ENCODE measurements at places on chromosomes 11 and 22.

- DNase-seq: no peak
Observed at GRCh38 chr11:17653611-17654010, 65.8 kb upstream of the MYOD1 start.

DNA sequence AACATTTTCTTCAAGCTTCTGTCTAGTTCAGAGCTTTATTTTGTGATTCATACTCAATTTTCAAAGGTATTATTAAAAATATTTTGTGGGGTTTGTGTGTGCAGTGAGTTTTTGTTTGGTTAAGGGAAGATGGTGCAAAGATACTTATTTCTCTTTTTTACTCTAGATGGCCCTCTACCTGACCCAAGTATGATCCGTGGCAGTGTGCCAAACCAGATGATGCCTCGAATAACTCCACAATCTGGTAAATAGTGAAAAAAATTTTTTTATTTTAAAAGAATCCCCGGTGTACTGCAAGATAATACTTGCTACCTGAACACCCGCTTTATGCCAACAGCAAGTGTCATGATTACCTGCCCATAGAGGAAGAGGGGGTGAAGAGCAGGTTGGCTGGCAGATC, 54.2 kb downstream of the EP300 start:
- no peak for DNase-seq

GRCh38 chr22:42661985-42662831, 13.0 kb upstream of the CYB5R3 start:
- peak; percentile 86 for DNase-seq

- DNase-seq: peak; percentile 67
Observed at GRCh38 chr22:17767233-17768065, 6.8 kb downstream of the BID start.

DNA sequence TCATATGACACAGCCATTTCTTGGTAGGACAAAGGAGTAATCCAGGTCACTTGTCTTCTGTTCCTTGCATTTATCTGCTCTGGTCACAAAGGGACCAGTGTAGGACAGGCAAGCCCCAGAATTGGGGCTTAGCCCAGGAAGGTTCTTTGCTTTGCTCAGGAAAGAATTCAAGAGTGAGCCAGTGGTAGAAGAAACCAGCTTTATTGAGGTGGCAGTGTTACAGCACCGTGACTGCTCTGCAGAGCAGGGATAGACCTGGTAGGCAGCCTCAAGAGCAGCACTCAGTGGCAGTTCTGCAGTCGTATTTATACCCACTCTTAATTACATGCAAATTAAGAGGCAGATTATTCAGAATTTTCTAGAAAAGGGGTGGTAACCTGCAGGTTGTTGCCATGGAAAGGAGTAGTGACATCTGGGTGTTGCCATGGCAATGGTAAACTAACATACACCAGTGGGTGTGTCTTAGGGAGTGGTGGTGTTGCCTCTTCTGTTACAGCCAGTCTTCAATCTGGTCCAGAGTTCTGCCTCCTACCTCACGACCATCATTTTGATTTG, 84.9 kb upstream of the RAB1B start:
- DNase-seq: no peak

- no peak for DNase-seq
Observed at GRCh38 chr11:62431171-62431901, 12.5 kb downstream of the SCGB1A1 start.

- DNase-seq: no peak
Observed at GRCh38 chr11:88377144-88377543, 39.6 kb upstream of the CTSC start.

DNA sequence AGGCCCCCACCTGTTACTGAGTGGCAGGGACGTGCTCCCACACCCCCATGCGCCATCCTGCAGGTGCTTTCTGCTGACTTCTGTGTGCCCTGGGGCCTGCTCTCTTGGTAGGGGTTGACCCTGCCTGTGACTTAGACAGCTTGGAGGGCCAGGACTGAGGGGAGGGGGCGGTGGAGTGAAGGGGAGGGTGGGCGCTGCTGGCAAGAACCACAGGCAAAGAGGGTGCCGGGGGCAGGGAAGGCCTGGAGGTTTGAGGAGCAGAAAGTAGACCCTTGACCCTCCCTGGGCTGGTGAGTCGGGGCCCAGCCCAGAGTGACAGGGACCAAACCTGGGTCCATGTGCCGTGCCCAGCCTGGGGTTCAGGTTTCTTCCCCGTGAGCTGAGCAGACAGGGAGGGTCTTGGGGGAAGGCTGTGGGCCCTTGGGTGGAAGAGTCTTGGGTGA, 17.8 kb downstream of the KCNQ1 start:
- DNase-seq: no peak

- peak; percentile 89 for DNase-seq
Observed at GRCh38 chr22:39520226-39521105, at the start of gene ATF4. TSS of gene ATF4 (plus strand) at chr22:39520562. CDS start at chr22:39521446, 884 bp downstream.

DNA sequence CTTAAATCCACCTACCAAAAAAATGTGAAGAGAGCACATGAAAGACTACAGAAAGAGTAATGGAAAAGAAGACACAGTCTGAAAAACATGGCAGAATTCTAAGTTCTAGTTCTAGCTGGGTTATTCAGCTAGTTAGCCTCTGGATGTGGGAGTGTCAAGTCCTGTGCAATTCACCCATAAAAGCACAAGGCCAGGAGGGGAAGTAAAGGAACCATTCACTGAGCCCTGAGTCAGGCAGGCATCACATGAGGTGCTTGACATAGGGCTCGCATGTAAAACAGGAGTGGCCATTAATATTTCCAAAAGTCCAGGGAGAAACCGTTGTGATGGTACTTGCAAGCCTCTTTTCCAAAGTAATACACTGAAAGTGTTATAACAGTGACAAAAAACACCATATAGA, 103.7 kb downstream of the GAB2 start:
- DNase-seq: no peak

DNA sequence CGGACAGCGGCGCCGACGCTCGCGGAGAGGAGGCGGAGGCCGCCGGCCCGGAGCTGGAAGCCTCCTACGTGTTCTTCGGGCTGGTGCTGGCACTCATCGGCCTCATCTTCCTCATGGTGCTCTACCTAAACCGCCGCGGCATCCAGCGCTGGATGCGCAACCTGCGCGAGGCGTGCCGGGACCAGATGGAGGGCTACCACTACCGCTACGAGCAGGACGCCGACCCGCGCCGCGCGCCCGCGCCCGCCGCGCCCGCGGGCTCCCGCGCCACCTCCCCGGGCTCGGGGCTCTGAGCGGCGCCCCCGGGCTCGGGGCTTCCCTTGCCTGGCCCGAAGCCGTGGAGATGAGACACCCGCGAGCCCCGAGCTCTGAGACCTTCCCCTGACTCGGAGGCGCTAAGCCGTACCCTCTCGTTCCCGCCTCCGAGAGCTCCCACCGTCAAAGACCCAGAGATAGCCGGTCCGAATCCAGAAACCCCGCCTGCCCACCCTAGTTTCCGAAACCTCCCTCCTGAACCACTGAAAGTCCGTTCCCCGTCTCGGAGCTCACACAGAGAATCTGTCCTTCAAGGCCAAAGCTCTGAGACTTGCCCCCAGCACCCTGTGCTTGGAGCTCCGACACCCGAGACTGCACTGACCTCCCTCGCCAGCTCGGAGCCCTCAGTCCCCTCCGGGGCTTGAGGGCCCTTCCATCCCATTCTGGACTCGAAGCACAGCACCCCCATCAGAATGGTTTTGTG, 1.5 kb downstream of the TPBGL start:
- no peak for DNase-seq

DNA sequence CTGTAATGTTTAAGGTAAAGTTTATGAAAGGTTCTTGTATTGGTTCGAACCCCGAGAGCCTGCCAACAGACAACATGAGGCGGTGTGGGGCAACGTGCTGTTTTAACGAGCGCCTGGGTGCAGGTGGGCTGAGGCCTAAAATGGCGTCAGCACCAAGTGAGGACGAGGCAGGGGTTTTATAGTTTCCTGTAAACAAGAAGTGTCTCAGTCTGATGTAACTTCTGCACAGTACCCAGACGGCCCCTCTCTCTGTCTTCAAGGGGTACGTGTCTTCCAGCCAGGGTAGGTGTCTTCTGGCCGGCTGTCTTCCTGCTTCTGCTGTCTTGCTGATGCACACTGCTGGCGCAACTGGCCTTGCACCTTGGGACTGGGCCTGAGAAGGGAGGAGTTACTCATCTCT, 2.7 kb downstream of the PPFIBP2 start:
- DNase-seq: no peak

DNA sequence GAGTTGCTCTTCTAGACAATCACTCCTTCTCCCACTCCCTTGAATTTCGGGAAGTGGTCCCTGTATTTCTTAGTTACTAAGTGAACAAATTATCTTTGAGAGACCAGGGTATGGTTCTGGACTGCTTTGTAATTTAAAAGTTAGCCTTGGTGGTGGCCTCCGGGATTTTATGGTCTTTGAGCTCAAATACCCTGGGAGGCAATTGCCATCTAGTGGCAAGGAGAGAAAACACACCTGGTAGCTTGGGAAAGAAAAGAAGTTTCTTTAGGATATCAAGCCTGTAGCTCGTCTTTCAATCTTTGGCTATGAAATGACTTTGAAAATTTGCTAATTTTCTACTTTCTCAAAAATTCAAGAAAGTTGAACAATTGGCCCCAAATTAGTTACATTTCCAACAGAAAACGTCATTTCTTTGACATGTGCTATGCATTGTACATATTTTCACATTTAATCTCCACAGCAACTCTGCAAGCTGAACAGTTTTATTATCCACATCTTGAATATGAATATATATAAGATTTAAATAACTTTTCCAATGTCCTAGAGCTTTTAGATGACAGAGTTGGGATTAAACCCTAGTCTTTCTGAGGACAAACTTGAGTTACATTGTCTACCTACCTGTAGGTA, 39.1 kb downstream of the MMP27 start:
- DNase-seq: peak; percentile 33

GRCh38 chr11:17135916-17136683, 58.6 kb upstream of the RPS13 start:
- no peak for DNase-seq

GRCh38 chr11:97691061-97691460, 1301.2 kb downstream of the JRKL start:
- DNase-seq: no peak

DNA sequence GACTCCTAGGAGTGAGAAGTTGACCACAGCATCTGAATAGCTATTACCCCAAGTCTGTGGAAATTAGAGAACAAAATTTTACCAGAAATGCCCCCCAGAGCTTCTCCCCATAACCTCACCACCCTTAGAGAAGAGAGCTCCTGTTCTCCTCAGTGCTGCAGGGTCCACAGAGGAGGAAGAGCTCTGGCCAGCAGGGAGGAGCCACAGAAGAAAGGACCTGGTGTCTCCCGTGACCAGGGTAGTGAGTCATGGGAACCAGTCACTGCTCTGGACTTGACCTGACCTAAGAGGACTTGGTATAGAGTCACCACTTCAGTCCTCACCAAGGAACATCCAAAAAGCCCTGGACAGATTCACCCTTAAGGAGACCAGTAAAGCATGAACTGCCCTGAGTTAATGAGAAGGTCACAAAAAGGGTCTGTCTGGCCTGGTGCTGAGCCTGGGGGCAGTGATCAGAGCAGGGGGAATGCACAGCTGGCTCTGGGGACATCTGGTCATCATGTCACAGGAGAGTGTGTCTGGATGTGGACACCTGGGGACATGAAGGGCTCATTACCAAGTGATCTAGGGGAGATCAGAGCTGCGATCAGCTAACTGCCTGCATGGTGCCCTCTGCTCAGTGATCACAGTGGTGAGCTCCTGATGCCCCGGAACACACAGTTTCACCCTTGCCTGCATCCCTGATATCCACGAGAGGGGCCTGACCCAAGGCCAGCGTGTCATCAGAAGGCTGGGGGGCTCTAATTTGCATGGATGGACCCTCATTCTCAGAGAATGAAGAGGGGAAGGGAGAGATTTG, 103.3 kb upstream of the TOP3B start:
- no peak for DNase-seq

GRCh38 chr11:128290106-128290840, 297.1 kb downstream of the ETS1 start:
- peak; percentile 82 for DNase-seq

DNA sequence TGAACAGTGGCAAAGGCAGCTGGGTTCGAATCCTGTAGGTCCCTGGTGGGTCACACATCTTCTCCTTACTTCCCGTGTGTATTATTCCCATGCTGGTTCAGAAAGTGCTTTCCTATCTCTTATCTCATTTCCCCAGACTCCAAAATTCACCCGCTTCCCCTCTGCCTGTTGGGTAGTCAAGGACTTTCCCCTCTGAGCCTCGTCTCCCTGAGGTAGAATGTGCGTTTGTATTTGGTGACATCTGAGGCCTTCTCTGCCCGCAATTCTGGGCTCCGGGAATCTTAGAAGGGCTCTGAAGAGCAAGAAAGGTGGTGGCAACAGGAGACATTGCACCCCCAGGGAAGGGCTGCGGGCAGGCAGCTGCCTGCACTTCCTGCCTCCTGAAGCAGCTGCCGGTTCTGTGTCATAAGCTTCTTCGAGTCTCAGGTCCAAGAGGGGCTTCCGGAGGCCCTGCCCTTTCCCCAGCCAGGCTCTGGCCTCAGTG, 5.9 kb downstream of the LRRC32 start:
- peak; percentile 61 for DNase-seq

DNA sequence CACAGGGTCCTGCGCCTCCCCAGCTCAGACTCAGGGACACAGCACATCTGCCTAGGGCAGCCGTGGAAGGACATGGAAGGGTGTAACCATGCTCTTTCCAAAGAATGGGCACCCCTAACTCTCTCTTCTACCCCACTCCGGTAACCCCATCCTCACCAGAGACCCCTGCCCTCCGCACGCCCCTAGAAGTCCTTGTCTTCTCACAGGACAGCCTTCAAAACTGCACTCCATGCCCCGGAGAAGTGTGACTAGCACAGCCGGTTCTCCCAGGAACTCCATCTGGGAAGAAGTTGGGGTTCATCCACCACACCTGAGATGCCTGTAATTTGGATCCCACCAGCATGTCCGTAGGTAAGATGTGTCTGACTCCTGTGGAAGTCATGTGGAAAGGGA, 25.0 kb downstream of the P2RY2 start:
- no peak for DNase-seq

DNA sequence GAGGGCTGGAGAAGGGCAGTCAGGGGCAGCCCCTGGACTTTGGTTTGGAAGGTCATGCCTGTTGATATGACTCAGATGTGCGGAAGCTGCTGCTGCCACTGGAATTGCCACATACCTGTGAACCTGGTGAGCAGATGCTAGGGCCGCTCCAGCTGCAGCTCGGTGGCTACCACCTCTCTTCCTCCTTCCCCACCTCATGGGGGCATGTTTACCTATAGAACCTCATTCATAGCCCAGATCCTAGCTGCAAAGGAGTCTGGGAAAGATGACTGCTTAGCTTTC, 17.5 kb upstream of the TSPAN18 start:
- no peak for DNase-seq

GRCh38 chr11:68441466-68442230, 18.9 kb upstream of the PPP6R3 start:
- no peak for DNase-seq

DNA sequence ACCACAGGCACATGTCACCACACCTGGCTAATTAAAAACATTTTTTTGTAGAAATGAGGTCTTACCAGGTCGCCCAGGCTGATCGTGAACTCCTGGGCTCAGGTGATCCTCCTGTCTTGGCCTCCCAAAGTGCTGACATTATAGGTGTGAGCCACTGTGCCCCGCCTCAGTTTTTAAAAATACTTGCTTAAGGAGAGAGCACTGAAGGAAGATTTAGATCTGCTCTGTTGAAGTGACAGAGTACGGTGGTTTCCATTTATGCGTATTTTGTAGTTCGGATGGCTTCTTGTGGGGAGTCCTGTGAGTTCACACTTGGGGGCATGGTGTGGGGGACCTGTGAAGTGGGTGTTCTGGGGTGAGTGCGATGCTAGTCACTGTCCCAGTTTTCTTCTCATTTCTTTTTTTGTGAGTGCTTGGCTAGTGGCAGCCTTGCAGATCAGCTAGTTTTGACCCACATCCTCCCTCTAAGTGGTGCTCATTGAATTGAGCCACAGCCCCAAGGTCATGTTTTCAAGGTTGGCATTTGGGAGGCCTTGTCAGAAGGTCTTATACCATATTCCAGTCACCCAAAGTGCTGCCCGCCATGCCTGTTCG, 31.5 kb downstream of the PTPRJ start:
- DNase-seq: peak; percentile 30

All from activated naive CD4-positive, alpha-beta T cell treated with anti-CD3 and anti-CD28 coated beads, Interleukin-2, amount 10 ng/mL, durations not matched to agents 7 days and 5 days (primary cell).